Posterior cingulate gyrus (tissue), 11 donors: ENCODE measurements at places on chromosomes 4 and X.

- DNase-seq = no peak
These were observed at the start of gene HGFAC for GRCh38 chr4:3441501-3442459. TSS of gene HGFAC (plus strand) at chr4:3441968. CDS start at chr4:3442002, 34 bp downstream.

DNA sequence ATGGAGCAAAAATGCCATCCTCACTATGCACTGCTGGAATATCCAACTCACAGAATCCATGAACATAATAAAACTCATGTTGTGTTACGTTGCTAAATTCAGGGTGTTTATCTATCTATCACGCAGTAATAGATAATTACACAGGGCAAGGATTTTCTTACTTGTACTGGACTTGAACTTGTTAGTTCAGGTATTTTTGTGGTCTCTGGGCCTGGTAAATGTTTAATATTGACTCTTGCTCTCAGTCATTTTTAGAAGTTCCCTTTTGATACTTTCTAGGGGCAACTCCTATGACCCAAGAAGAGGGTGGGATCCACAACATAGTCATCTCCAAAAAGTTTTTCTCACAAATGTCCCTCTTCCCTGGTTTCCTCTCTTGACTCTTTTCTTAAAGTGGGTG lies 522.4 kb upstream of the IGFBP7 start:
- no peak for DNase-seq

- no peak for DNase-seq
These were observed 93.9 kb upstream of the IL13RA1 start for GRCh38 chrX:118633530-118633929.

- no peak for DNase-seq
These were observed 11.5 kb downstream of the MAD2L1 start for GRCh38 chr4:120055162-120055561.
